T-helper 17 cell (primary cell): ENCODE measurements at places on chromosomes 7 and 10. TPM values are rescaled to one million over a fixed set of nuclear protein-coding genes. Genes with fewer than 3 reads are reported as not detected.

- no peak for DNase-seq
Observed at GRCh38 chr10:110651044-110651958, 7.2 kb downstream of the RBM20 start.

DNA sequence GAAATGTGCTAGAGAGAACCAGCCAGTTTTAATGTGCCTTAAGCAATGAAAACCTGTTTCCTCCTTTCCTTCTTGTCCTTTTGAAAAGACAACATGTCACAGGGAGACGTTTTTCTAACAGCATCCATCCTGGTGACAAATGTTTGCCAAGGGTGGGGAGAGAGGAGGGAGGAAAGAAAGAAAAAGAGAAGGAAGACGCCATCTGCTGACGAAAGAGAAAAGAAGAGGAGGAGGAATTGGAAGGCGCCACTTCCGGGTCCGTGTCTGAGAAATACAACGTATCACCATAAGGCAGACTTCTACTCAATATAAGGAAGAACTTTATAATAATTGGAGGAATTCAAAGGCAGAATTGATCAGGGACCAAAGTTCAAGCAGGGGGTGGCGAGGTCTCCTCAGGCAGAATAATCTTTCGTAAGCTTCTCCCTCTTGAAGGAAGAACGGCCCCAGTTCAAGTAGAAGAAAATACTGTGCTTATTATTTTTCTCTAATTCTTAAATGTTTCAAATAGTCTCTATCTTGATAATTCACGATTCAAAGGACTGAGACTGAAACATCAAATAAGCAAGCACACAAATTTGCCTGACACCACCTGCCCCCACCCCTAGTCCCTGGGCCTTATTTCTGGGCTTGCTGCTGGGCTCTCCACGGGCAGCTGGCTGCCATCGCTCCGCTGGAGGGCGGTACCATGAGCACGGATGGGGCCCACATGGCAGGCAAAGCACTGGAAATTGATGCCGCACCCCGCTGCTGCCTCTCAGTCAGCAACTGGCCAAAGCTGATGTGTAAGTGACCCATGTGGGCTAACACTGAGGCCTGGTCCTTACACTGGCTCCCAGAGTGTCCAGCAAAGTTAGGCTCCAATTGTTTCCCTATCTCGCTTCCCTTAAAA is 273.7 kb upstream of the KLF14 start:
- DNase-seq, result peak; percentile 39

The NPFFR1 gene
- not detected for total RNA-seq

The TFEC gene
- 0.21 TPM for total RNA-seq

GRCh38 chr7:24778543-24779282 is 21.4 kb upstream of the GSDME start:
- DNase-seq, result no peak
